ENCODE measurements at places on chromosomes 2 and 18.

DNA sequence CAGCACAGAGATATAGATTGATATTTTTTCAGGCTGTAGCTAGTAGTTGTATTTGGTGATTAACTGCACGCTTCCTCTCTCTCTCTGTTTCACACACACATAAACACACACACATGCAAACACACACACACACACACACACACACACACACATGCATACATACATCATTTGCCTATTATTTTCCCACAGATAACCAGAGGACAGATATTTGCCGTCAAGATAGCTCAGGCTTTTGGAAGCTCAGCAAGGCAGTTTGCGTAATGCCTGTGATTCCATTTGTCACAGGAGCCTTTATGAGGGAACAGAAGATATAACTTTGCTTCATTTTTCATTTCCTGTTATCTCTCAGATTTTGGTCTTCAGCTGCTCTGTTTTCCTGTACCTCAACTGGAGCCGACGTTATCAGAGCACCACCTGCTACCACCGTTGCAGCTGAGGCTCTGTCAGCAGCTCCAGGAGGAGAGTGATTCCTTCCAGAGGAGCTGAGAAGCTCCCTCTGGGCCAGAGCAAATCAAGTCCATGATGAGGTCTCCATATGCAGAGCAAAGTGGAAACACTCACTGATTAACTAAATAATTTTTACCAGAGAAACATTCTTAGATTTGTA, 341.9 kb upstream of the PIK3C3 start:
- DNase-seq: no peak

GRCh38 chr18:35623255-35623654, 41.7 kb downstream of the GALNT1 start:
- no peak for DNase-seq

DNA sequence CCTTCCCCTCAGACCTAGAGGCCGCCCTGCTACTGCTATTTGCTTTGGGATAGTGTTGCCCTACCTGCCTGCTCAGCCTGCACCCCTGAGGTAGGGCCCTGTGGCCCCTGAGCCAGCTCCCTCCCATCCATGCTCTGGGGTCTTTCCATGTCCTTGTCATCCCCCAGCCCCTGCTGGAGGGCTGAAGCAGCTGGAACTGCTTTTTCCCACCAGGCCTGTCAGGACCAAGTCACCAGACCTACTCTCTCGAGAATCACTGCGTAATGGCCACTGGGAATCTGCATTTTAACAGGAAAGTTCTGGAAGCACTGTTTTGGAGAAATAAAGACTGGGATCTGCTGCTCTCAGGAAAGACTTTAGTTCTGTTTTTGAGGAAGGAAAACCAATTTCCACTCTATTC, 20.2 kb upstream of the SLC35F6 start:
- no peak for DNase-seq

DNA sequence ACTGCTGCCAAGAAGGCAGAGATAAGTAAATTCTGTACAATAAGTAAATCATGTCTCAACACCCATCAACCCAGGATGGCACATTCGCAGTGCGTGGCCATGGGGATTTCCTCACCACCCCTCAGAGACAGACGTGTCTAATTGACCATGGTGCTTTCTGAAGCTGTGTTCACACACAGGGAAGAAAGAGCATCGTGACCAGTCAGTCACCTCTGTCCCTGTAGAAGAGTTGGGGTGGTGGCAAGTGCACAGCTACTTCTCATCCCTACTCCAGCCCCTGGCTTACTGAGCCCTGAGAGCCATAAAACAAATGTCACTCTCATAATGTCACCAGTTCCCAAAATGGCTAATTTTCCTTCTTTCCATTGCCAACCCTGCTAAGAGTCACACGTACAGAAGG, 31.3 kb upstream of the MLPH start:
- DNase-seq: no peak
